ENCODE measurements at places on chromosomes 13 and 19.

DNA sequence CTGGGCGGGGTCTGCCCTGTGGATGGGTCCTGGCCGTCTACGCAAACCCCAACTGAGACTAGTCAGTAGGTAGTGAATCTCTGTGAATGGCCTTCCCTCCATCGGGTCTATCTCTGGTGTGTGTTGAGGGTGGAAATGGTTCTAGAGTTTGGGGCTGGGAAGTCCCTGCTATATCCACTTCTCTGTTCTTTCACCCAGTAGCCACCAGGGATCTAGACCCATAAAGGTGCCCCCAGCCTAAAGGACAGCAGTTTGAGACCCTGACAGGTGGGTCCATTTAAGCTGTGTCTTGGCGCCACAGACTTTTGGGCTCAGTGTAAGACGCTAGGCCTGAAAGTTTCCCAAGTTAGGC is 57.7 kb downstream of the ZNF568 start:
- no peak for DNase-seq

DNA sequence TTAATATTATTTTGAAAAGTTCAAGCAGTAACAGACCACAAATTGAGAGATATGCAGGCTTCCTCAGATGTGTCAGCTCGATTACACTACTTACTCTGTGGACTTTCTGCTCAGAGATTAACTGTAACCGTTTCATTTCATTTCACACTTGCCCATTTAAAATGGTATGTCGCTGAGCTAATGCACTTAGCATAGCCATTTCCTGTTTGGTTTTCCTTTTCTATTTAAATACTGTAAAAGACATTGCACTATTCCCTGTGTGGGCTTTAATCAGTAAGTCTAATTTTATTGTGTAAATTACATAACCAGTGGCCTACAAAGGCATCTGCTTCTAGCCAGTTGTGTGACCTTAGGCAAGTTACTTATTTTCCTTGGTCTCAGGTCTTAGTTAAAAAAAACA is 237.6 kb downstream of the LACC1 start:
- no peak for DNase-seq

DNA sequence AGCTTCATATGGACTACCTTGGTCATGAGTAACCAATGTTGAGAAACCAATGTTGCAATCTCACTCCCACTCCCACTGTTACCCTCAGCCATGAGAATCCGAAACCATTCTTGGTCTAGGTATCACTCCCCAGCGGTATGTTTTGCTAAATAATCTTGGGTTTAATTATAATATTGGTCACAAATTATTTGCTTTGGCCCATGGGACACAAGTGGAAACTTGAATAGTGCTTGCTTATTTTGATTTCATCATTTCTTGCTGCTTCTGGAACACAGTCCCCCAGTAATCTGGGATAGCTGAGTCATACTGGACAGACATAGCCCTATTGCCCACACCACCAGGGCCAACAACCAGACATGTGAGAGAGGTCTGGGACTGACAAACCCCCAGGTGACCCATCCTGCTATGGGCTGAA is 171.6 kb upstream of the IPO5 start:
- DNase-seq = no peak

DNA sequence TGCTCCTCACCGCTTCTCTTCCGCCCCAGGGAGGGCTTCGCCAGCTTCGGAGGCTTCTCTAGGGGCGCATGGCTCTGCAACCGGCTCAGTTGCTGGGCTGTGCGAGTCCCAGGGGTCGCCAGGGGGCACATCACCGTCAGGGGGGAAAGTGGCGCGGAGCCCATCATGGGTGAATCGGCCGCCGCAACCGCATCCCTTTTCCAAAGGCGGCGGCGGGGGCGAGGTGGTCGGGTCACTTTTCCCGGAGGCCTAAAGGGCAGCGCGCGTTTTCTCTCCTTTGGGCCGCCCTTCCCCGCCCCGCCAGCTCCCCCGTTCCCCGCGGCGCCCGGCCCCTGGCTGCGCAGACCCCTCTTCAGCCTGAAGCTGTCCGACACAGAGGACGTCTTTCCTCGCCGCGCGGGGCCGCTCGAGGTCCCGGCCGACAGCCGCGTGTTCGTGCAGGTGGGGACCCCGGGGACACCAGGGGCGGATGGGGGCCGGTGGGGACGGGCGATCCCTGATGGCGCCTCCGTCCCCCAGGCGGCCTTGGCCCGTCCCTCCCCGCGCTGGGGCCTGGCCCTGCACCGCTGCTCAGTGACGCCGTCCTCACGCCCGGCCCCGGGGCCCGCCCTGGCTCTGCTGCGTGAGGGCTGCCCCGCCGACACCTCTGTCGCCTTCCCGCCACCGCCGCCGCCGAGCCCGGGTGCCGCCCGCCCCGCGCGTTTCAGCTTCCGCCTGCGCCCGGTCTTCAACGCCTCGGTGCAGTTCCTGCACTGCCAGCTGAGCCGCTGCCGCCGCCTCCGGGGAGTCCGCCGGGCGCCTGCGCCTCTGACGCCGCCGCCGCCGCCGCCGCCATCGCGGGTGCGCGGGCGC is 1.7 kb downstream of the TGFBR3L start:
- no peak for DNase-seq

GRCh38 chr19:19095691-19096090 is 31.9 kb downstream of the SLC25A42 start:
- DNase-seq = no peak

DNA sequence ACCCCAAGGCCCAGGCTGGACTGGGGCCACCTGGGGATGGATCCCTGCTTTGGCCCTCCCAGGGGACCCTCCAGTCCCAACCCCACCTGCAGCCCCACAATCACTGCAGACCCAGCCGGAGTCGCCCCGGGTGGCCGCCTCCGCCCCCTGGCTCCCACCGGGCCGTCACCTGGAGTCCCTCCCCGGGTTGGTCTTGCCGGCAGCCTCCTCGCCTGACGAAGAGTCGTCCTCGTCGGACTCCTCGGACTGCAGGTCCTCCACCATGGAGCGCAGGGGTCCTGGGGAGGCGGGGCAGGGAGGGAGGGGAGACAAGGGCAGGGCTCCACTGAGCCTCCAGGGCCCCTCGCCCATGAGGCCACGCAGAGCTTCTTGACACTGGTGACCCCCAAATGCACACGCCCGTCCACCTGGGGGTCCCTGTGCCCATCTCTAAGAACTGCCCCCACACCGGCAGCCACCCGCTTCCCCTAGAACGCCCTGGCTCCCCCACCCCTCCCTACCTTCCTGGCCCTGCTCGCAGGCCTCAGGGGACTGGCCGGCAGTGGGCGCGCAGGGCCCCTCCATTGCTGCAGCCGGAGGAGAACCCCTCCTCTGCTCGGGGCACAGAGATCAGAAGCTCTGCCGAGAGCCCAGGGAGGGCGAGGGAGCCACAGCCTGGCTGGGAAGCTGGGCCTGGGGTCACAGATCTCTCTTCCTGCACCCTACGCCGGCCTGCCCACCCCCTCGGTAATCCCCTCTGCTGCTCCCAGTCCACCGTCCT is 63.4 kb downstream of the MLLT1 start:
- DNase-seq = no peak

- DNase-seq = no peak
Measured at GRCh38 chr13:77310579-77311279, 16.2 kb downstream of the MYCBP2 start.

DNA sequence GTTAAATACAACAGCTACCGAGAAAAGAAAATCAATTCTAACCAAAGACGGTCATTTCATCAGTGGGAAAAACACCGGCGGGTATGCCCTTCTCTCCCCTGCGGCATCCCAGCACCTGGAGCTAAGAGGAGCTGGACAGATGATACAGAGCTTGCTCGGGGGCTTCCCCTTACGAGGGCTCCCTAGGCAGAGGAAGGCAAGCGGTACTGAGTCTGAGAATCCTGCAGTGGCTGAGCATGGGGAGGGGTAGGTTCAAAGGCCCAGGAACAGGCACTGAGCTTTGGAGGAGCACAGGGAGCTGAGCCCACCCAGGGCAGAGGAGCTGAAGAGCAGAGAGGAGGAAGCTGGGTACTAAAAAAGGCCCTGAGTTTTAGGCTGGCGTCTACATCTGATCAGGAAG is 12.7 kb downstream of the STK24 start:
- no peak for DNase-seq

DNA sequence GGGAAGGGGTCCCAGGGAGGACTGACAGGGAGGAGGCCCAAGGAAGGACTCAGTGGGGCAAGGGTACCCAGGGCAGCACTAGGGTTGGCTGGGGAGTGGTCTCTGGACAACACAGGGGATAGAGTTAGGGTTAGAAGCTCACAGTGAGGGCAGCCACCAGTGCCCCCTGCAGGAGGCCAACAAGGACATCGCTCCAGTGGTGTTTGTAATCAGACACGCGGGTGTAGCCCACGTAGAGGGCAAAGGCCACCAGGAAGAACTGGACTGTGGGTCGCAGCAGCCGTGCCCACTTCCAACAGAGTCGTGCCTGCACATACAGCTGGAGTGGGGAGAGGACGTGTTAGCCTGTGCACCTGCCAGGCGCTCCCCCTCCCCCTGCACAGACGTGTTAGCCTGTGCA is 9.2 kb downstream of the PLPP2 start:
- no peak for DNase-seq

DNA sequence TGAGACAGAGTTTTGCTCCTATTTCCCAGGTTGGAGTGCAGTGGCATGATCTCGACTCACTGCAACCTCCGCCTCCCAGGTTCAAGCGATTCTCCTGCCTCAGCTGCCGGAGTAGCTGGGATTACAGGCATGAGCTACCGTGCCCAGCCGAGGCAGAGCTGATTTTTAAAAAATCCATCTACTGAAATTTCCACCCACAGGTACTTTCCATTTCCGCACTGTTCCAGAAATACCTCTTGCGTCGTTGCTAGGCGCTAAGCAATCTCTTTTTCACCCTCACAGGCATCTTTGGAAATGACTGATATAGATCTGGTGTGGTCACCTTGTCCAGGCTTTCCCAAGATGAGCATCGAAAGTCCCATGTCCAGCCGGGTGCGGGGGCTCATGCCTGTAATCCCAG is 9.4 kb downstream of the TMEM38A start:
- no peak for DNase-seq

DNA sequence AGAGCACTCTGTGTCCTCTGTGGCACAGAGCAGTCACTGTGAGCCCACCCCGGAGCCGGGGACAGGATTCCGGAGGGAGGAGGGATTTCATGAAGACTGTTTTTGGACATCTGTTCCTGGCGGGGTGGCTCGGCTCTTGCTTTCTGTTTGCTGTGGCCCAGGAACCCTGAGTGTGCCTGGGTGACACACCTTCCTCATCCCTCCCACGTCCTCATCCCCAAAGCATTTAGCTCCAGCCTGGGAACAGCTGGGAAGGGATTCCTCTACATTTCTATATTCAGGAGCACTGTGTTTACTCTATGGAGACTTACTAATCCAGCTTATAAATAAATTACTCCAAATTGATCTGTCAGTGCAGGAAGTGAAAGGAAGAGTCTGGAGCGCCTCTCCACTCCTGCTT is 97.8 kb upstream of the UBL3 start:
- no peak for DNase-seq

- no peak for DNase-seq
Measured at GRCh38 chr19:45074744-45075300, 1.5 kb downstream of the ZNF296 start.

DNA sequence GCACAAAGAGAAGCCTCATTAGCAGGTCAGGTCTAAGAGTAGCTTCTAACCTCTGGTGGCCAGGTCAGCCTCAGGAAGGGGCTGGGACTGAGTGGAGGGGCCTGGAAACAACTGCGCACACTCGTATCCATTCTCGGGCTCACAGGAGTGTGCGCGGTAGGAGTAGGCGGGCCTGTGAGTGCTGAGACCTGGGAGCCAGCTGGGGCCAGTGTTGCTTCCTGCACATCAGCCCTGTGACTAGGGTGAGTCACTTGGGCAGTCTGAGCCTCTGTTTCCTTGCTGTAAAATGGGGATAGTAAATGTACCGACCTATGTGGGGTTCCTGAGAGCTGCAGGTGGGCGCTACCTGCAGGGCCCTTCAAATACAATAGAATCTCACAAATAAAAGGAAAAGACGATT is 26.9 kb downstream of the SIN3B start:
- no peak for DNase-seq

GRCh38 chr13:46632176-46632575 is 79.2 kb downstream of the LRCH1 start:
- DNase-seq = no peak

DNA sequence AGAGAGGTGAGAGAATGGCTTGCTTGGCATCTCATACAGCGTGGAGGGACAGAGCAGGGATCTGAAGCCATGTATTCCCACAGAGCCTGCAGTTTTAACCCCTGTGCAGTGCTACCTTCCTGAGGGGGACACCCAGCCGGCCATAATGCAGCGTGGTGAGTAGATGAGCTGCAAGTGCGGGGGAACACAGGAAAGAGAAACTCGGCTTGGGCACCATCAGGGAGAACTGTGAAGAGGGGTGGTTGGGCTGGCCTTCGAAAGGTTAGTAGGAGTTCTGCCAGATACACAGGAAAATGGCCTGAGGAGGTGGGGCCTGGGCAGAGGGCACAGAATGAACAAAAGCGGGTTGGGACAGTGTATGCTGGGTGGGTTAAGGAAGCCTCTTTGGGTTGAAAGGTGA is 88.3 kb downstream of the SIPA1L3 start:
- no peak for DNase-seq

DNA sequence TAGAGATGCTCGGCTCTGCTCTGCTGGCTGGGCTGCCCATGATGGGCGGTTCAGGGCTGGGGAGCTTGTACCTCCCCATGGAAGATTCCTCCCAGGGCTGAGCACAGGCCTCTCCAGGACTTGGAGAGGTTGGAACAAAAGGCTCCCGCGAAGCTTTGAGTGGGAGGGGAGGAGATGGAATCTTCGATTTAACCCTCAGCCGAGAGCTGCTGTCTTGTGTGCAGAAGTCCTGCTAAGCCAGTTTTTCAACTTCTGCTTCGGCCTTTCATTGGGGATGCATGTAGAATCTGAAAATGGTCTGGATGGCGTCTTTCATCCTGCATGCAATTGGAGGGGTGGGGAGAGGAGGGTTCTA is 163.3 kb downstream of the KDM4B start:
- DNase-seq = no peak

DNA sequence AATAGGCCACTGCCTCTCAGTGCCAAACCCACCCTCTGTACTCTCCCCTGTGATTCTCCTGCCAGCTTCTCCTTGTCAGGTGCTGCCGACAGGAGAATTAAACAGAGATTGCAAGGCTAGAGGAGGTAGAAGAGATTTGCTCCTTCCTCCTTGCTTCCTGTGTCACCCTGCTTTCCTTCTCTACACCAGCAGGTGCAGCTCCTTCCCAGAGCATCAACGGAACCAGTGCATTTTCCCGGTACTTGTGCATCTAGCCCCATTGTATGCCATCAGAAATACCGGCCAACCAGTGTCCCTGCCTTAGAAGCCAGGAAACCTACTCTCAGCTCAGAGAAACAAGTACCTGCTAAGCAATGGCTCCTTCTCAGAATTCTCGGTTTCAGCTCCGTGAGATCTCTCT is 253.2 kb downstream of the SUCLA2 start:
- DNase-seq = no peak

GRCh38 chr19:21508198-21508597 is 2.8 kb downstream of the ZNF429 start:
- DNase-seq = no peak
